ENCODE measurements at places on chromosomes 3 and 15.

DNA sequence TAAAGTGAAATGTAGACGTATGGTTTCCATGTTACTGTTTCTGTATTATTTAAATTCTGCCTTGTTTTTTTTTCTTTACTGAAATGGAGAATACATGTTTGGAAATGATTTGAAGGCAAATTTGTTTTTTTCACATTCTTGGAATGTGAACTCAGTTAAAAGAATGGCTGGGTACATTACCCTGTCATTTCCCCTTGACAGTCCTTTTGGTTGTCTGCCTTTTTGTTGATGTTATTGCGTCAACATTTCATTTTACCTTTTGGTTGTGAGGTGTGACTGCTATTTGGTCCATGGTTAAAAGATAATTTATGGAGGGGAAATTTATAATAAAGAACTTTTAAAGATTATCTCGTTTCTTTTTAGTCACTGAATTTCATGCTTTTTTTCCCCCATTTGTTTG is 3.2 kb upstream of the GPR171 start:
- DNase-seq = no peak

DNA sequence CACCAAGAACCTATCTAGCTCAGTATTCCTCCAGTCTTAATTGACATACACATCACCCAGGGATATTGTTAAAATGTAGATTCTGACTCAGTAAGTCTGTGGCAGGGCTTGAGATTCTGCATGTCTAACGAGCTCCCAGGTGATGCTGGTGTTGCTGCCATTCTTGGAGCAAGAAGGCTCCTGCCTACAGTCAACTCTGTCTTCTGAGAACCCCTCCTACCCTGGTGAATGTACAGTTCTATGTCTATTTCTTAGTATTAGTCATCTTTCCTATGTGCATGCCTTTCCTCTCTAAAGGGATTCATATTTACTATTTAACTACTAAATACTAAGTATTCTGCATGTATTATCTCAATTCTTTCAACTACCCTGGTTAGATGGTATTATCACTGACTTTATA is 268.7 kb downstream of the EDEM1 start:
- no peak for DNase-seq

- DNase-seq = no peak
Measured at GRCh38 chr3:106518516-106518915, 649.7 kb upstream of the CBLB start.

DNA sequence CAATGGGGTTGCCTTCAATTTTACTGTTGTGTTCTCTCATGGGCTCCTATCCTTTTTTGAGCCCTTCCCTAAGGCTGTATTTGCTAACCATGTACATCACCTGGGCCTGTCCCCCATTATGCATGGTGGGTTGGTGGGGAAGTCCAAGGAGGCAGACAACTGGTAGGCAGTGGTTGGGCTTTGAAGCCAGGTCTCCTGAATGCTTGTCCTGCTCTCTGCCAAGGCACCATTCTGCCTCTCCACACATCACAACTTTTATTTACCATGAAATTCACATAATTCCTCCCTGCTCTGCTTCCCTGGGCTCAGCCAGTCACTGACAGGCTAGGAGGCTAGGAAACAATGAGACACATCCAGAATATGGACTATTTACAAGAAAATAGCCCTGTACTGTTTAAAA is 41.0 kb upstream of the COPB2 start:
- DNase-seq = no peak

- DNase-seq = no peak
Measured at GRCh38 chr3:52361898-52362297, 45.8 kb downstream of the DNAH1 start.

GRCh38 chr3:65914032-65914739 is 124.5 kb downstream of the MAGI1 start:
- DNase-seq = no peak

- no peak for DNase-seq
Measured at GRCh38 chr3:105518806-105519418, 152.2 kb downstream of the ALCAM start.

Data from CD4-positive, alpha-beta T cell treated with Interleukin-15 for 1 hour (primary cell).